ENCODE measurements at places on chromosomes 2 and 18.
A peak's percentile ranks its signal among the peaks of the same experiment; 100 is the strongest.

DNA sequence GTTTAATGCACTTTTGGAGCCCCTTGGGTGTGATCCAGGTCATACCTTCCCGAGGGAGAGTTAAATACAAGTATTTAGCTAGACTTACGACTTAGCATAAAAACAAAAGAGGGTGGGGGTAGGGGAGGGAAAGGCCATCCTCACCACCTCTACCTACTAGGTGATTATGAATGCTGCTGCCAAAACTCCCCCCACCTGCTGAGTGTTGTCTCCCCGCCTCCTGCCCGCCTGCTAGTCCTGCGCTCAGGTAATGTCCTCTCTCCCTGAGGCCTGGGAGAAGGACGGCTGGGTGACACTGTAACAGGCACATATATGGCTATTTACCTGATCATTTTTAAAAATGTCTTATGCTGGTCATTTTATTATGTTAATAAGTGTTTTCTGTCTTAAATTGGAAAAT, 3.0 kb upstream of the NCKAP5 start:
- DNase-seq: no peak

DNA sequence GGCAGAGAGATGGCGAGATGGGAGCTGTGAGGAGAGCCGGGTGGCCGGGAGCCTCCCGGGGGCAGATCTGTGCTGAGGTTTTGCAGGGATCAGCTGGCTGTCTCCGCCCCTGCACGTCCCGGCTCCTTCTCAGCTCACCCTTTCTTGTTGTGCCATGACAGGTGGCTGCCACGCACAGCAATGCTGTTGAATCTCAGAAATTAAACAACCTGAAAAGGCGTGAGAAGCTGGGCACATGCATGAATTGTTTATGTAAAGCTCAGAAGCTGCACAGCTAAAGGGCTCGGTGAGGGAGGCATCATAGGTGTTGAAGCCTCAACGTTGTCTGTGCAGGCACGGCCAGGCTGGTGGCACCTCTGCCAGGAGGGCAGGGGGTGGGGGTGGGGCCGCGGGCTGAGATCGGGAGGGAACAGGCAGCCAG, 858 bp upstream of the RTP5 start:
- DNase-seq: peak; percentile 19

DNA sequence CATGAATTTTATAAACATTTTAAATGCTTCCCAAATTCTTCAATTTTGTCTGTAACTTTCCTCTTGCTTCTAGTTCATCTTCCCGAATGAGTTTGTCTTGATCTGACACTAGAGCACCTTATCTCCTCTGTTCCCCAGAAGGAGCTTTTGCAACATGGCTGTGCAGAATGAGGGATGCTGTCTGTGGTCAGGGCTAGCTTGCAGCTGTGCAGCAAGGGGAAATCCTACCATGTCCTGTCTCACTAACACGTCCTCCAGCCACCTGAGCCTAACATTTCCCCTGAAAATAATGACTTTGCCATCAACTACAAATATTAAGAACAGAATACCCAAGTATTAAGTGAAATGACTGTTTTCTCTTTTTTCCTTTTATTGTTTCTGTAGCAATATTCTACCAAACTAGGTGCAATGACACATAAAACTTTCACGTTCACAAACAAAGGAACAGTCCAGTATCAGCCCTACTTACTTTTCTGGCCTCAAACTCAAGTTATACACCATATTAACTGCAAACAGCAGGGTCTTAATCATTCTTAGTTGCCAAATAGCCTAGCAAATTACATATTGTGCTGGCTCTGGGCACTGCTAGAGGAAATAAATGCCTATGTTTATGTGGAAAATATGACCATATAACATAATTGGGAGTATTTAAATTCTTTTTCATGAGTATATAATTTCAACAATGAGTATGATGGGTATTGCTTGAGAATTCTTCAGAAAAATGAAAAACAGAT, 423.3 kb downstream of the CMPK2 start:
- DNase-seq: no peak

- DNase-seq: no peak
Measured at GRCh38 chr2:8997108-8997507, 6.4 kb downstream of the MBOAT2 start.

- no peak for DNase-seq
Measured at GRCh38 chr2:23499439-23499838, 114.5 kb downstream of the KLHL29 start.

DNA sequence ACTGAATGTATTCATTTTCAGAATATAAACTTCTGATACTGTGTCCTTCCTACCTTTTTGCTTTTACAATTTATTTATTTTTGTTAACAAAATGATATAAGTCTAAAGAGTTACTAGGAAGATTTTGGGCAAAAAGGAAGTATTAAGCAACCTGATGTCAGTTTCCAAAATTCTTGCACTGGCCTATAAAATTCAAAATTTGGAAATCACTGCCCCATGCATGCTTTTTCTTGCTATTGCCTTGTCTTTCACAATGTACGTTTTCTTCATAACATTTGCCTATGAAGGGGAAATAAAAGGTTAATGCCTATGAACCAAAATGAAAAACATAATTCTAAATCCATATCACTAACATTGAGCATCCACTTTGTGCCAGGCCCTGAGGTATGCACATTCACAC, 40.1 kb upstream of the EHBP1 start:
- no peak for DNase-seq

DNA sequence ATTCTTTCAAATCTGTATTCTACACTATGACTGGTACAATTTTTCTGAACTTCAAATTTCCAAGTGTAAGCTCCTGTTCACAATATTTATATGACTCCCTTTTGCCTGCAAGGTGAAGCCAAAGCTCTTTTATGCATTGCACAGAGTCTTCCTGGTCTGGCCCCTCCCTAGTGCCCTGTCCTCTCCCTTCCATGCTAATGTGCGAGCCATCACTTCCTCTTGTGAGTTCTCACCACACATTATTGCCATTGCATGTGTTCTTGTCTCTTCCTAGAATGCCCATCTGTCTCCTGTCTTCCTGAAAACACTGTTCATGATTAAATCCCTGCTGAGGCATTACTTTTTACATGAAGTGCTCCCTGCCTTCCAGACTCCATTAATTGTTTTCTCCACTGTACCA, 169.9 kb downstream of the MC4R start:
- DNase-seq: no peak

- DNase-seq: no peak
Measured at GRCh38 chr18:40453903-40454302, 1501.1 kb upstream of the PIK3C3 start.

- no peak for DNase-seq
Measured at GRCh38 chr18:49837889-49838288, 24.6 kb upstream of the ACAA2 start.

GRCh38 chr2:120398051-120398995, 52.4 kb downstream of the INHBB start:
- no peak for DNase-seq

- no peak for DNase-seq
Measured at GRCh38 chr2:20567159-20567925, 83.6 kb downstream of the HS1BP3 start.

GRCh38 chr2:162126527-162126926, 25.5 kb downstream of the GCG start:
- DNase-seq: no peak

DNA sequence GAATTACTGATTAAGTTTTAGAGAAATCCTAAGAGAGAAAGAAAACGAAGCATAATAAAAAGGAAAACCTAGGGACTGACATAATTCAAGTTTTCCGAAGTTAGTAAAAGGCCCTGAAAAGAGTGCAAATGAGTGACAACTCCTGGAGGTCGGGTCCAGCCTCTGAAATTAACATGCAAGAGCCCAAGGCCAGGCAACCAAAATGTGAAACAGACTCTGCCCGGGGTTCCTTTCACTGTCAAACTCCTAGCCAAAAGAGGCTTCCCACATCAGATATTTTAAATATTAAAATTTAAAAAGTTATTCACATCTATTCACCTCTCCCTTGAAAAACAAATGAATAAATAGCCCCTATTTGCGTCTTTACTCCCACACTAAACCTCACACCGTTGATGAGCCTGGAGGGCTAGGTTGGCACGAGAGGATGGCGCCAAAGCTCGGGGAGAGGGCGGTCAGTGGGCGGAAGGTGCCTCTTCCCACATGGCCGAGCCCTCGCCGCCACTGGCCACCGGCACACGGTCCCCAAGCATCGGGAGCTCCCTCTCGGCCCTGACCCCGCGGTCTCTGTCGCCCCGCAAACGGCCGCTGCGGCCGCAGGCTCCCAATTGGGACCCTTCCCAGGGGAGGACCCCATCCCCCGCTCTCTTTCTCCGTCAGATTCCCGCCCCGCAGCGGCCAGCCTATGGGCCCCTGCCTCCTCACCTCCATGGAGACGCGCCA, 630 bp downstream of the PPM1G start:
- DNase-seq: no peak

GRCh38 chr18:39274535-39274934, 1708.9 kb upstream of the CELF4 start:
- DNase-seq: no peak

DNA sequence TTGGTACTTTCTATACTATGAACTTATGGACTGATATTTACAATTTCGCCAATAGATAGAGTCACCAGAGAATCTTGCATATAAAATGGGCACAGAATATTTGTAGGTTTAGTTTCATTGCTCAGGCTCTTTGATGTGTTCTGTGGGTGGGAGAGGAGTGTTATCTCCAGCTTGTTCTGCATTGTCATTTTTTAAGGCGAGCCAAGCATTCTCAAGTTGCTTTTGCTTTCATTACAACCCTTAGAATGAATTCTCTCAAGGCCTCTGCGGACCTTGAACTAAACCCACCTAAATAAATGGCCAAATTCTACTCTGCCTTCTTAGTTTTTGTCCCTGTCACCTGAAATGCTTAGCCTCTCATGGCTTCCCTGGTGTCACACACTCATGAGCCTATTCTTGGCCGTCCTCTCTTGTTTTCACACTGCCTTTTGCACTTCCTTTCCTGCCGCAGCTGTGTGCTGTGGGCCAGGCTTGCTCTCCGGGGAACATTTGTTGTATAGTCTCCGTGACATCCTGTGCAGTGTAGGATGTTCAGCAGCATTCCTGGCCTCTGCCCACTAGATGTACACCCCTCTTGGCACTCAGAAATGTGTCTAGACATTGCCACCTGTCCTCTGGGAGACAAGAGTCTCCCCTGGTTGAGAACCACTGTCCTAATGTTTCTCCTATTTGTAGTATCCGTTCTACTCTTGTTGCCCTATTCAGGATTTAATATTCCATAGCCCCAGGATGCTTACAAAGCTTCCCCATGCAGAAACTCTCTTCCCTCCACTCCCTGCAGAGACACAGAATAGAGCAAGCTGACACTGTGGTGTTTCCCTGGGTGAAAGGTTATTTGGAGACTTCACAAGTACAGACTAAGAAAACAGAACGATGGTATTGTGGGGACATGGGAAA, 255.6 kb downstream of the PTPRM start:
- no peak for DNase-seq

DNA sequence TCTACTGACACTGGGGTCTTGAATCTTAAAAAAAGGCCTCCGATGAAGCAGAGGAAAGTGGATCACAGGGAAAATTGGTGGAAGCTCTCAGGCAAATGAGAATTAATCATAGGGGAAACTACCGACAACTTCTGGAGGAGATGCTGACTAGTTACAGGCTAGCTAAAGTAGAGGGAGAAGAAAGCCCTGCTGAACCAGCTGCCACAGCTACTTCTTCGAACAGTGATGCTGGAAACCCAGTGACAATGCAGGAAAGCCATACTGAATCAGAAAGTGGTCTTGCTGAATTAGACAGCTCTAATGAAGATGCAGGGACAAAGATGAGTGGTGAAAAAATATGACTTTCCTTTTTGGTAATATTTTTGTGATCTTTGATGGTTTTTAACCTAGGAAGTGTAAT, 44.9 kb upstream of the SLC3A1 start:
- DNase-seq: no peak

- no peak for DNase-seq
Measured at GRCh38 chr18:48060346-48060745, 129.9 kb upstream of the SMAD2 start.

DNA sequence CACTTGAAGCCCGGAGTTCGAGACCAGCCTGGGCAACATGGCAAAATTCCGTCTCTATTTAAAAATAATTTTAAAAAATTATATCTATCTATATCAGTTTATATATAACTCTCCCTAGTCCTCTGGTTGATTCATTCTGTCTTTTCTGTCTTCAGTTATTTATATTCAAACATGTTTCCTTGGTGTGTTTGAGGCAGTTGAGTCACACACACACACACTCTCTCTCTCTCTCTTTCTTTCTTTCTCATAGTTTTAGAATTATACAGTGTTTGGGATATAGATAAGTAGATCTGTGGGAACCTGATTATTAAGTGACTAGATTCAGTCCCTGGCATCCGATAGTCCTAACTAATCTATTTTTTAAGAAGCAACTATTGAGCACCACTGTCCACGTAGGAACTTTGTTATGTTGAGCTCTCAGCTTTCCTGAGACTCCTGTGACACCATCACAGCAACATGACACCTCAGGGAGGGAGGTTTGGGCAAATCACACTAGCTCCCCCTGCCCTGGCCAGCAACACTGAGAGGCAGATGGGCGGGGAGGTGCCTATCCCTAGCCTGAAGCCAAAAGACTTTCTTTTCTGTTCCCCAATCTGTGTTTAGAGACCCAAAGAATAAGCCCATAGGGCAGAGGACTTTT, 482.7 kb downstream of the DLGAP1 start:
- no peak for DNase-seq

DNA sequence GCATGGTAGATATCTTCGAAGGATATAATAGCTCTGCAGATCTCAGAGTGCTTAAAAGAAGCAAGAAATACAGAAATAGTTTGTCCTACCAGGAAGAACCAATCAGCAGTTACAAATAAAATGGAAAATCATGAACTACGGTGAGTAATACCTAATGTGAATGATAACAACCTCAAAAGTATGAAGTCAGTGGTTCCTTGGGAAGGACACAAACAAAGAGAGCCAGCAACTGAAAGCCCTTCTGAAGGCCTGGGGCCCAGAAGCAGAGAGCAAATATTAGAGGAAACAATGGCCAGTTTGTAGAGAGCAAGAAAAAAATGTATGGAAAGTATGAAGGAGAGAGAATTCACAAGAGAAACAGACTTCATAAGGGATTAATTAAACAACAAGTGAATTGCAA, 226.8 kb upstream of the CHST9 start:
- DNase-seq: no peak

- no peak for DNase-seq
Measured at GRCh38 chr2:118834440-118834810, 13.0 kb downstream of the EN1 start.

DNA sequence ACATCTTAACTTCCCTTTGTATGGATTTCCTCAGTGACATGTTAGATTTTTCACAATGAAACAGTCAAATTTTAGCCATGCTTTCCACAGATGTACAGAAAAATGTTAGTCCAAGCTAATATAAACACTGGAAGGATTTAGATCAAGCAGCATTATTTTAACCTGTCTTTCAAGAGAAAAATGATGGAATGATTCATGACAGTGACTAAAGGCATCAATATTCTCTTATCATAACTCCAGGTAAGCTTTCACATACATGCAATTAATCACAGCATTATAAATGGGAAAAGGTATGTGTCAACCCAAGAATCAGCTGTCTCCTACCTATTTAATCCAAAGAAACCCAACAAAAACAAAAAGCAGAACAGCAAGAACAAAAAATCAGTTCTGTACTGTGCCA, 92.7 kb downstream of the NCKAP5 start:
- no peak for DNase-seq

GRCh38 chr18:79693561-79694205, 14.1 kb downstream of the CTDP1 start:
- no peak for DNase-seq

GRCh38 chr2:120498121-120498520, 152.2 kb downstream of the INHBB start:
- no peak for DNase-seq

- DNase-seq: peak; percentile 2
Measured at GRCh38 chr18:8890957-8891464, 185.7 kb downstream of the MTCL1 start.

All from NCI-H1105 treated with DMSO at 0.1 percent for 48 hours (cell line).